ENCODE measurements at places on chromosomes 12 and 14. TPM values are rescaled to one million over a fixed set of nuclear protein-coding genes. Genes with fewer than 3 reads are reported as not detected.

PLBD1 gene
- 12.3 TPM for total RNA-seq

CLEC14A gene
- 0.13 TPM for total RNA-seq

ERP27 gene
- total RNA-seq: not detected

MIS18BP1 gene
- 73.0 TPM for total RNA-seq

HOXC6 gene
- not detected for total RNA-seq

RAPGEF3 gene
- 6.7 TPM for total RNA-seq

CLMN gene
- 8.2 TPM for total RNA-seq

PTPN6 gene
- total RNA-seq: 28.4 TPM

SERPINA1 gene
- total RNA-seq: not detected

- DNase-seq: no peak
Measured at GRCh38 chr14:22448035-22448904, 140.8 kb downstream of the DAD1 start.

GRCh38 chr12:113066813-113067400, 10.4 kb downstream of the DTX1 start:
- no peak for DNase-seq

DNA sequence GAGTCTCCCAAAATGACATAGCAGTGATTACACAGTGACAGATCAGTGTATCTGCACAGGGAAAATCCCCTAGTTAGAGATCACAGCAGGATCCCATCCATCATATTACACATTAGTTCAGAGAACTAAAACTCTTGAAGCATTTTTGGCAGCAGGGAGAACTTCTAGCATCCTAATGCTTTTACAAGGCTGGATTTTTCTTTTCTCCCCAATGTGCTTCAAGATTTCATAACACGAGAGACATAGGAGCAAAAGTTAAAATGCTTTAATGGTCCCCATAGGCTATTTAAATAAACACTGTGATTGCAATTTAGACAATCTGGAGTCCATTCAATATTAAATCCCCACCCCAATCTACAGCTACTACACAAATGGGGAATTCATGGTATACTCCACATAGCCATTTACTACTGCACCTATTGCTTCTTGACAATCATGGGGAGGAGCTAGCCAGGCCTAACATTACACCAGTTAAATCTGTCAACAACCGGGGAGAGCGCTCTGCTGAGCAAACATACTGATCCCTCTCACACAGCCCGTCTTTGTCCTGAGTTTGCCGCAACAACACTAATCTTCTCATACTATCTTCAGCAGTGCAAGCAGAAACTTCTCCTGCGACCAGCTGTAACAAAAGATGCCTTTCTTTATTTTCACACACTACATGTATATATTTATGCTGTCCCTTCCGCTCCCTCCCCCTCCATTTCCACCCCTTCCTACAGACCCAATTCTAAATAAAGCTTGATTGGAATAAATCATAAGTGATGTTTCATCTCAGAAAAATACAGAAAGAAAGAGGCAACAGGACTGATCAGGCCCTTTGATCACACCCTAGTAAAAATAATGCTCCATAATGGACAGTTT, 120.3 kb upstream of the SOX5 start:
- DNase-seq: no peak

- no peak for DNase-seq
Measured at GRCh38 chr14:90651271-90651804, 164.9 kb downstream of the TTC7B start.

- no peak for DNase-seq
Measured at GRCh38 chr12:104673696-104674482, 217.1 kb downstream of the CHST11 start.

- no peak for DNase-seq
Measured at GRCh38 chr14:27384124-27384523, 786.3 kb upstream of the NOVA1 start.

GRCh38 chr12:20361416-20361815, 6.9 kb upstream of the PDE3A start:
- DNase-seq: no peak

GRCh38 chr14:94320243-94320642, 2.9 kb downstream of the SERPINA6 start:
- DNase-seq: no peak

- no peak for DNase-seq
Measured at GRCh38 chr14:29892327-29892726, 35.3 kb downstream of the PRKD1 start.

DNA sequence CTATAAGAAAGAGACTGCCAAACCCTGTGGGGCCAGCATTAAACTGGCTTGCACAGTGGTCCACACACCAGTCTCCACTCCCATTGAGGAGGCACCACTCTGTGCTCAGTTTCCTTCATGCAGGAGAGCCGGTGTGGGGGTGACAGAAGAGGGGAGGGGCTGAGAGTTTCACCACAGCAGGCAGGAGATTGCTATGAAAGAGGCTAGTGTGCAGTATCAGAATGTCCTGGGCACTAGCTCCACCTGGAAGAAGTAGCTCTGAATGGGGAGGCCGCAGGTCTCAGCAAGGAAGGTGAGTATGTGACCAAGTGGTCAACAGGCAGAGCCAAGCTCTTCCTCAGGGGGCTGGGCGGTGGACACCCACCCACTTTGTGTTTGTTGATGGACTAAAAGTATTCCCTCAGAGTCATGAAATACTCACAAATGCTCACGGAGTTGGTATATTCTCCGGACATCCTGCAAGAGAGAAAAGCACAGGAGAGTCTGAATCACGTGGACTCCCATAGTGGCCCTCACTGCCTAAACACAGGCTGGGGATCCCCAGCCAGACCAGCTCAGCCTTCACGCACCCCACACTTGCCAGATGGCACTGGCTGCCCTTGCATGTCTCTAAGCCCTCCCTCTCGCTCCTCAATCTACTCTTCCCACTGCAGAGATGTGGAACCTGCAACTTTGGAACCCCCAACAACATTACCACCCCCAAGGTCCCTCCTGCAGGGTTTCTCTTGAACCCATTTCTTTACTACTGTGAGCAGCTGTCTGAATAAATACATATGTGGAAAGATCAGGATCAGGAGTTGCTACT, 7.8 kb upstream of the KRT72 start:
- DNase-seq: no peak

DNA sequence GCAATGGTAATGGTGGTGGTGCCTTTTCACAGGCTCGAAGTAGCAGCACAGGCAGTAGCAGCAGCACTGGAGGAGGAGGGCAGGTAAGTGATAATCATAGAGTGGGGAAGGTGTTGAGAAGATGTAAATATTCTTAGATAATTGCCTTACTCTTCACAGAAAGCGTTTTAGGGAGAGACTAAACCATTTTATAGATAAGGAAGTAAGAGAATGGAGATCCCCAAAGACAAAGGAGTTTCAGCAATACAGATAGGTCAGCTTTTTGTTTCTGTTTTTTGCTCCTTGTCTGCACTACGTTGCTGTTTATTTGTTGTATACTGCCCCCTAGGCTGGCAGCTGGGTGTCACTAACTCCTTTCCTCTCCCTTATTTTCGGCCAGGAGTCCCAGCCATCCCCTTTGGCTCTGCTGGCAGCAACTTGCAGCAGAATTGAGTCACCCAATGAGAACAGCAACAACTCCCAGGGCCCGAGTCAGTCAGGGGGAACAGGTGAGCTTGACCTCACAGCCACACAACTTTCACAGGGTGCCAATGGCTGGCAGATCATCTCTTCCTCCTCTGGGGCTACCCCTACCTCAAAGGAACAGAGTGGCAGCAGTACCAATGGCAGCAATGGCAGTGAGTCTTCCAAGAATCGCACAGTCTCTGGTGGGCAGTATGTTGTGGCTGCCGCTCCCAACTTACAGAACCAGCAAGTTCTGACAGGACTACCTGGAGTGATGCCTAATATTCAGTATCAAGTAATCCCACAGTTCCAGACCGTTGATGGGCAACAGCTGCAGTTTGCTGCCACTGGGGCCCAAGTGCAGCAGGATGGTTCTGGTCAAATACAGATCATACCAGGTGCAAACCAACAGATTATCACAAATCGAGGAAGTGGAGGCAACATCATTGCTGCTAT, 2.0 kb downstream of the SP1 start:
- DNase-seq: no peak

- no peak for DNase-seq
Measured at GRCh38 chr12:7073946-7074345, 13.4 kb downstream of the C1S start.

- DNase-seq: no peak
Measured at GRCh38 chr12:93358058-93358457, 19.7 kb upstream of the NUDT4 start.

DNA sequence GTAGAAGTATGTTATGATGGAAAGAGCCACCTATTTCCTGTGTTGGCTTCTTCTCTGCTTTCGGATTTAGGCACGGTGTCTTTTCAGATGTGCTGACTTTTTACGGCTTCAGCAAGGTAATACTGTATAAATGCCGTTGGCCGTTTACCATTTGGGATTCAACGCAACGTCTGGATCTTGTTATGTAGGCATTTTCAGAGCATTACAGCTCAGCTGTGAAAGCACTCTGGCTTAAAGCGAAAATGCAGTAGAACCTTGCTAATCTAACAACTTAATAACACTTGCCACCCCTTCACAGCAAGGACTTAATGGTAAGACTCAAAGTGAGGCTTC, 229.9 kb downstream of the EFCAB11 start:
- no peak for DNase-seq

DNA sequence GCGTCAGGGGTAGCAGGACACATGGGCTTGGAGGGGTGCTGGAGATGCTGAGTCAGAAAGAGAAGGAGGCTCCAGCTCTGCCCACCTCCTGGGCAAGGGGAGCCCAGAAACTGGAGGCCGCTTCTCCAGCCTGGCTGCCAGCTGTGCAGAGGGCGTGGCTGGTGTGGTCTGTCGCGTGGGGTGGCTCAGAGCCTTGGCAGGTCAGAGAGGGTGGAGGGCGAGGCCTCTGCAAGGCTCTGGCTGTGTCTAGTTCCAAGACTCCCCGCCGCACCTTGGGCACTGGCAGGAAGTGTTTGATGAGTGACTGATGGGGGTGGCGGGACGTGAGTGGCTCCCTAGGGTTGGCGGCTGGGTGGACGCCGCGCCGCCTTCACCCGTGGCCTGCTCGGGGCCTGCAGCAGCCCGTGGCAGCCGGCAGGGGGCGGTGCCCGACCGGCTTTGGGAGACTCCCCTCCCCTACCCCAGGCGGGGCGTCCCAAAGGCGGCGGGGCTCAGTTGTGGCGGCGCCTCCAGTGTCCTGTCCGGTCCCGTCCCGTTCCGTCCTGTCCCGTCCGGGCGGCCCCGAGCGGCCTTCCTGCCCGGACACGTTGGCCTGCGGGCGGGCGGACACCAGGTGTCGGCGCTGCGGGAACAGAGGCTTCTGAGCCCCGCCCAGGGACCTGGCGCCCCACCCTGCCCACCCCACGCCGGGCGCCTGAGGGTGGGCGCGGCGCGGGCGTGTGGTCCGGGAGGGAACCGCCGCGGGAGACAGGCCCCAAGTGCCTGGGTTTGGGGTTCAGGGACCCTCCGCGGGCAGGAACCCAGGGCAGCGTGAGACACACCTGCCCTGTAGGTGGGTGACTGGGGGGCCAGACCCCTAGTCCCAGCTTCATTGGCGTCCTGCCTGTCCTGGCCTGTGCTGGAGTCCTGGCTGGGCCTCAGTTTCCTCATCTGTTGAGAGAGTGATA, 39.7 kb downstream of the KRT80 start:
- no peak for DNase-seq

GRCh38 chr12:1932264-1932777, 13.9 kb upstream of the CACNA2D4 start:
- no peak for DNase-seq

DNA sequence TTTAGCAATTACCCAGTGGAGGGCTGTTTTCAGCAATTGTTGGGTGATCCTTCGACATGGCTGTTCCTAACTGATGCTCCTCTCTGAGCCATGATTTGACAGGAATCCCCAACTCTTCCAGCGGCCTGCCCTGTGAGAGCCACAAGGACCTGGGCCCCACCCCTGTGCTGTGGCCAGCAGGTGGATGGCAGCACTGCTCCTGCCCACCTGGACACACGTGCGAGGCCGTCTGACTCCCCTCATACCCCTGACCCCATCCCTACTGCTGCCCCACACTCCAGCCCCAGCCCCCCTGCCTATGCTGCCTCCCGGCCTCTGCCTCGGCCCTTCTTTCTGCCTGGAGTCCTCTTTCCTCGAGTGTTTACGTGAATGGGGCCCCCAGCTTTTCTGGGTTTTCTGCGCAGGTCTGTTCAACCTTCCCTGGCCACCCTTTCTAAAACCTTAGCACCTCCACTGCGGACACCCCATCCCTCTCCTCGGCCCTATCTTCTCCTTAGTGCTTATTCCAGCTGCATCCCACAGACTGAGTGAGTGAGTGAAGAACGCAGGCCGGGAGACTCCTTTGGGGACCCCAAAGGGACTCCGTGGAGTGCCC, 111.4 kb downstream of the DICER1 start:
- DNase-seq: no peak

GRCh38 chr12:16387919-16388318, 40.5 kb downstream of the MGST1 start:
- no peak for DNase-seq

DNA sequence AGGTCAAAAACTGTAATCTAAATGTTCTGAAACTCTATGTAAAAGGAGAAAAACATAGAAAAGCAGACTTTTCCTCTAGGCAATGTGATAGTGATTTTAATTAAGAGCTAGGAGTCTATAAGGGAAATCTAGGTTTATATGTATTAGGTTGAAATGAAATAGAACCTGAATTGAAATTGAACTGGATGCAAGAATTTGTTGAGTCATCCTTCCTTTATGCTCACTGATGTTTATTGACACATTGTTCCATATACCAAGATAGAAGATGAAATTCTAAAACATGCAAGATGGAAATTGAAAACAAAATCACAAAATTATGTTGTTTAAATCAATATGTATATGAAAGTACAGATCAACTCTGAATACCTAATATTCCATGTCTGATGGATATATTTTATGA, 170.4 kb upstream of the FLRT2 start:
- no peak for DNase-seq

GRCh38 chr12:18492372-18493025, 231.2 kb downstream of the PIK3C2G start:
- no peak for DNase-seq

DNA sequence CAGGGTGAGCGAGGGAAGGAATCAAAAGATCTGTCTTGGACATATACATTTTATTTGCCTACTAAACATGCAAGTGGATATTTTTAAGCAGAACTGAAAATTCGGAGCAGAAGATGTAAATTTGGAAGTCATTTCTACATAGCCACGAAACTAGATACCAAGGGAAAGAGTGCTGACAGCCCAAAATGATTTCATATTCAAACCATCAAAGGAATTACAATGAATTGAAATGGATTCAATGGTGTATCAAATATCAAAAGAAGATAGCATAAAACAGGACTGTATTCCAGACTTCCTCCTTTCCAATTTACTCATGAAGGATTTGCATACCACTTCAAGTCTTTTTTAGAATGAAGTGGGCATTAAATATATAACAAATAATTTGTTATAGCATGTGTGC, 313.5 kb upstream of the KITLG start:
- no peak for DNase-seq

- DNase-seq: no peak
Measured at GRCh38 chr12:85866986-85867776, 6.9 kb upstream of the NTS start.

- DNase-seq: no peak
Measured at GRCh38 chr12:12872934-12873275, 18.5 kb upstream of the GPRC5A start.

GRCh38 chr12:93805736-93806141, 128.6 kb downstream of the CRADD start:
- DNase-seq: no peak

- no peak for DNase-seq
Measured at GRCh38 chr12:99059824-99060511, 414.9 kb downstream of the APAF1 start.

Measured in H1 (cell line).